ENCODE measurements at places on chromosomes 5 and 9.
A peak's percentile ranks its signal among the peaks of the same experiment; 100 is the strongest.

DNA sequence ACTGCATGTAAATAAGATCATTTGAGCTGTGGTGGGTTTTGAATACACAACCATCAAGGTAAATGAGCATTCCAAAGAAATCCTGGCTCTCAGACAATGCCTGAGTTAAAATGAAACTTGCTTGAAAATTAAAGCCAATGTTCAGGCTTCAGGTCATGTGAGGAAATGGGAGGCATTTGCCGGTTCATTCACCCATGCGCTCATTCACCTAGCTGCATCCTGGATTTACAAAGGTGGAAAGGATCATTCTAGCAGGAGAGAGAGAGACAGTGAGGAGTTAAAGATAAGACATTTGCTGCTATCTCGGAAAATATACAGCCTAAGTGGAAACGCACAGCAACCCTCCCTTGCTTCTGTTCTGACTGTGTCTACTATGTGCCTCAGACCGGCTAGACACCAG is 143.8 kb upstream of the KLF4 start:
- DNase-seq = no peak

DNA sequence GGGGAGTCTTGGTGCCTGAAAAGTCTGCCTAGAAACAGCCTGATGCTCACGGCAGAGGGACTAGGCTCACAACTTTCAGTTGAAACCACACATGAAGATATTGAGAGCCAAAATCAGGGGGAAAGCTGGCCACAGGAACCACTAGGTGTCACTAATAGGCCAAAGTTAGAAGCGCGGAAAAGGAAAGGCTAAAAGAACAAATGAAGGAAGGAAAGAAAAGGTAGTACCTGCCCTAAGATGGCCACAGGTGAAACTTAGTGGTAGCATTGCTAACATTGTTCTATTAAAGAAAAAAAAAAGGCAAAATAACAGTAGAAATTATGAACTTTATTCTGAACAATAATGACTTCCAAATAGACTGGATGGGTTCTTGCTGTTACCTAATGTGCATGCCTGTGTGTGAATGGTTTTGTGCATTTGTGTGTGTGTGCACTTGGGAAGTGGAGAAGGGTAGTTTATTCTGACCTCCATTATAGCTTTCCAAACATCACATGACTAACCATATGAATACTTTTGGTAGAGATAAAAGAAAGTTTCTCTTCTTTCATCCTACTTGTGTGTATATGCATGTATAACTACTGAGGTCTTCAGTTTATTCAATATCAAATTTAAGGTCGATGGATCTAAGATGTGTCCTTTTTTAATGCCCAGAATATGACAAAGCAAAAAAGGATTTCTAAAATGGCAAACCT is 2.1 kb upstream of the RFESD start:
- DNase-seq = peak; percentile 79

- no peak for DNase-seq
These were observed 256.2 kb downstream of the ARHGAP26 start for GRCh38 chr5:143026380-143026779.

DNA sequence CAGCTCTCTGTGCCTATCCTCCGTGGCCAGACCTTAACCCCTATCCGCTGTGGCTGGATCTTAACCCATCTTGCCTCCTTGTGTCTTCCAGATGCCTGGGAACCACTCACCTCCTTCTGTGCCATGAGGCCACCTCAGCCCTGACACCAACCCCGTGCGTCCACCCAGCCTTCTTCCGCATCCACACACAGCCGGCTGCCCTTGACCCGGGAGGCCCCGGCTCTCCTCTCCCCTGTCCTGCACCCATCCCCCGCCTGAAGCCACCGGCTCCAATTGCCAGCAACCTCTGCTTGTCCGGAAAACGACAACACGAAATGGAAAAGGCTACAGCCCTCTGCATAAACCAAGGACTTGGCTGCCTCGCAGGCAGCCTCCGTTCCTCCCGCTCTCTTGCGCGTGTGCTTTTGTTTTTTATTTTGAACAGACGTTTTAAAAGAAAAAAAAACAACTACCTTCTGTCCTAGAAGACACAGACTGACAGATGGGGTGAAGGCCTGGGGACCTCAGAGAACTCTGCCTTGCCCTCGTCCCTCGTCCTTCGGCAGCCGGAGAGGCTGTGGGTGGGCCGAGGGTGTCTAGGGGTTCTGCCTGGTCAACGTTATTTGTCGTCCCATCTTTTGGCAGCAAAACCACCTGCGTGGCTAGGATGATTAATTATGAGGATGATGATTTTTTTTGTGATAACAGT is 32.5 kb upstream of the HMCN2 start:
- no peak for DNase-seq

GRCh38 chr5:14240359-14240758 is 97.2 kb downstream of the TRIO start:
- DNase-seq = peak; percentile 33

GRCh38 chr9:95770653-95771131 is 104.8 kb upstream of the ERCC6L2 start:
- peak; percentile 43 for DNase-seq

DNA sequence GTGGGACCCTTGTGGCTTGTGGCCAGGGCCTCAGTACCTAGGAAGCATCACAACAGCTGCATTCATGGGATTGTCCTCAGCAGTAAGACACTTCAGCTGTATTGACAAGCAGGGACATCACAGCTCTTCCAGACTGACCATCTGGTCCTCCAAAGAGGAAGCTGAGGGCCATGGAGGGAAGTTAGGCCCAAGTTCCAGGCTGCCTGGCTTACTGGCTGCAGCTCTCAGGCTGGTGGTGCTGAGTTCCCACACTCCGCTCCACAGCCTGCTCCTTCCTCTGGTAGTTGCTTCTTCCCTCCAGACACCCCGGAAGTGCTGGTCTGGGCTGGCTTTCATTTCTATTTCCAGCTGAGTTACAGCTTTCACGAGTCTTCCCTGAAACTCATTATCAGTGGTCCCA is 5.7 kb upstream of the STING1 start:
- no peak for DNase-seq

- no peak for DNase-seq
These were observed 156.0 kb downstream of the DCP2 start for GRCh38 chr5:113132564-113132963.

DNA sequence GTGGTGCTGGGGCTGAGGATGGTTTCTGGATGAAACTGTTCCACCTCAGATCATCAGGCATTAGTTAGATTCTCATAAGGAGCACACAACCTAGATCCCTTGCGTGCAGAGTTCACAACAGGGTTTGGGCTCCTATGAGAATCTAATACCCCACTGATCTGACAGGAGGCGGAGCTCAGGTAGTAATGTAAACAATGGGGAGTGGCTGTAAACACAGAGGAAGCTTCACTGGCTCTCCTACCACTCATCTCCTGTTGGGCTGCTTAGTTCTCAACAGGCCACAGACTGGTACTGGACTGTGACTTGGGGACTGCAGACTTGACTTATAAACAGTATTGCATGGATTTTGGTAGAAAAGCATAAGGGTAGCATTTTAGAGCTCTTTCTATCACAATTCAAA is 870.7 kb upstream of the CDH10 start:
- no peak for DNase-seq

DNA sequence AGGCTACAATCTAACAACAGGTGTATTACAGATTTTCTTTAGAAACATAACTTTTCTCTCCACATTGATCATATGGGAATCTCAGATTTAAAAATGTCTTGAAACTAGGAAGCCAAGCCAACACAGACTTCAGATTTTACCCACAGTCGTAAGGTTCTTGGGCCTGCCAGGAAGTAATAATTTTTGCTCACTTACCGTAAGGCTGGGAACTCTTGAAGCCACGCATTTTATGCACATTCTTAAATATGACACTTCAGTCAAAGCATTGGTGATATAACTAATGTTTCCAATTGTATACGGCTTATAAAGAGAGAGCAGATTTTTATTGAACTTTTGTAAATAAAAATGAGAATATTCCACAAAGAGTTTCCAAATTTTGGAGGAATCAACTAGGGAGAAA is 328.9 kb upstream of the TRPC7 start:
- DNase-seq = no peak

GRCh38 chr5:133753856-133754255 is 141.5 kb upstream of the FSTL4 start:
- DNase-seq = peak; percentile 7

GRCh38 chr9:134306636-134307600 is 19.3 kb upstream of the RXRA start:
- no peak for DNase-seq

- DNase-seq = no peak
These were observed 157.9 kb downstream of the KDM4C start for GRCh38 chr9:6915635-6916034.

DNA sequence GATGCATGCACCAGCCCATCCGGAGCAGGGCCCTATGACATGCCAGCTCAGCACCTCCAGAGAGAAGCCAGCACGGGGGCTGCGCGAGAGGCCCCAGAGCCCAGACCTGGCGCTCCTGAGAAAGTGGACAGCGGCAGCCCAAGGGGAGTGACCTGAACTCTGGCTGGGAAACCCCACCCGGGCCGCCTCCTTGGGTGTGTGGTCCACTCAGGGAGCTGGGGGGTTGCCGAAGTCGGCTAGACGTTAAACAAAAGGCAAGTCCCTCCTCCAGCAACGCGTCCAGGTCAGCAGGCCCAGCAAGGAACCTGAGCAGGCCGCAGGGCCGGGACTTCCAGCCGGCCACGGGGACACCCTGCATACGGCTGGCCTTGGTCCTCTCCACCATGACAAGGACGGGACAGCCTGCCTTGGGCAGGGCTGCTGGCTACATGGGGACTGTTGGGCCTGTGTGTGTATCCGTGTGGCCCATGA is 35.7 kb downstream of the NACC2 start:
- DNase-seq = no peak

DNA sequence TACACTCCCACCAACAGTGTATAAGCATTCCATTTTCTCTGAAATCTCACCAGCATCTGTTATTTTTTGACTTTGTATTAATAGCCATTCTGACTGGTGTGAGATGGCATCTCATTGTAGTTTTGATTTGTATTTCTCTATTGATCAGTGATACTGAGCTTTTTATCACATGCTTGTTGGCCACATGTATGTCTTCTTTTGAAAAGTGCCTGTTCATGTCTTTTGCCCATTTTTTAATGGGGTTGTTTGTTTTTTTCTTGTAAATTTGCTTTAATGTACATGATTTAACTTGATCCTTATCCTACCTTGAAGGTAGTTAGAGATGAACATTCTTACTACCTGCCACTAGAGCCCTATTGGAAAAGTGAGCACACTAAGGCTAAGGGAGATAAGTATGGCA is 151.2 kb upstream of the KIF2A start:
- DNase-seq = no peak

GRCh38 chr5:50606179-50606578 is 60.3 kb upstream of the PARP8 start:
- DNase-seq = no peak

- peak; percentile 40 for DNase-seq
These were observed 5.5 kb downstream of the SEPTIN8 start for GRCh38 chr5:132771503-132771998.

DNA sequence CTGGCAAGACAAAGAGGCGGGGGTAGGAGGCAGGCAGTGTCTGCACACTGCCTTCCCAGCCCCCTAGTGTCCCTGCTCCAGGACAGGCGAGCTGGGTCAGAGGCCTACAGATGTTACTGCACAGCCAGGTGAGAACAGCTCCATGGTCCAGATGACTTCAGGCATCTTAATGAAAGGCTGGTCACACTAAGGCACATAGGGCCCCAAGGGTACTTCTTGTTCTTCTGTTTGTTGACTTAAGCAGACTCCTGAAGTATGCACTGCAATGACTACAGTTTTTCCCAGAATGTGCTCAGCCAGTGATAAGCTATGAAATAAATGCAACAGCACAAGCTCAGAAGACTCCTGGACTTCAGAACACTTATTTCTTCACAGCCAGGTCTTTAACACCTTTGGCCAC is 27.4 kb downstream of the ATPSCKMT start:
- peak; percentile 37 for DNase-seq

DNA sequence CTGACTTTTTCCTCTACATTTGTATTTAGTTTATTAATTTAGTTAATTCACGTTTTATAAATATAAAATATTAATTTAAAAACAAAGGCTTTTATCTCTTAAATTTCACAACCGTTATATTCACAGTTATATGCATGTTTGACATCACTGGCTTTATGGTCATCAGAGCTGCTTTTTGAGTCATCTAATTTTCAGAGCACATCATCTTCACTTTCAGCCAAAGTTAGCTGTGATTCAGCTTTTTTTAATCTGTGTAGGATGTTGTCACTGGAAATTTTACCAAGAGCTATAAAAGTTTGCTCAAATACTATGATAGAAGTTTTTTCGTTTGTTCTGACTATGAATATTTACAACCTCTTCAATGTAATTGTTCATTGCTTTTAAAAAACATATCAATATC is 12.4 kb downstream of the CDC37L1 start:
- peak; percentile 63 for DNase-seq

- DNase-seq = peak; percentile 13
These were observed 13.8 kb downstream of the ST8SIA4 start for GRCh38 chr5:100889165-100889743.

DNA sequence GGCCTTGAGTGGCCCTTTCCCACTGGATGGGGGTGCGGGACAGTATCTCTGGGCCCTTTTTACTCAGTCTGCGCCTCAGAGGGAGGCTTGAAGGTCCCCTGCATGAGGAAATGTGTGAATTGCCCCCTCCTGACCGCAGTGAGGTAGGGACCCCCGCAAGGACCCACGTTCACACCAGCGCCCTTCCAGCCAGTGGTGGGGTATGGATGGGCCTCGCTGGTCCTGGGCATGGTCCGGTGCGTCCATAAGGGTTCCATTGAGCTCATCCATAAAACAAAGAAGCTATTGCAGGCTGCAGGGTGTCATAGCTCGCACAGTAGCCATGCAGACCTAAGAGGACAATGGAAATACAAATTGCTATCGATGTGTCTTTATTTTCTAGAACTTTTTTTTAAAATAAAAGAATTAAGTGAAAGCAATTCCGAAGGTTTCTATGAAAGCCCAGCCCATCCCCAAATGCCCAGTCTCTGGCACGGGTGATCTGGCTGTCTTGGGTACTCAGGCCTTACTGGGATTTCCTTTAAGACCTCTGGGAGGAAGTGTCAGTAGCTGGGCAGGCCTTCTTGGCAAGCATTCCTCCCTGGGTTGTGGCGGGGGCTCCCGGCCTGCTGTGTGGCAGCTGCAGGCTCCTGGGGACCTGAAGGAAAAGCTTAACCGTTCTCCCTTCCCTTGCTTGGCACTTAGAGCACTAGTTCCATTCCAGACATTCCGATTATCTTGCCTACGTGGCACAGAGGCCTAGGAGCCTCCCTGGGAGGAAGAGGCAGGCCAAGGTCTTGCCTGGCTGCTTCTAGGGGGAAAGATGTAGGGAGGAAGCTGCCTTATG is 1.5 kb upstream of the SEMA5A start:
- peak; percentile 79 for DNase-seq

DNA sequence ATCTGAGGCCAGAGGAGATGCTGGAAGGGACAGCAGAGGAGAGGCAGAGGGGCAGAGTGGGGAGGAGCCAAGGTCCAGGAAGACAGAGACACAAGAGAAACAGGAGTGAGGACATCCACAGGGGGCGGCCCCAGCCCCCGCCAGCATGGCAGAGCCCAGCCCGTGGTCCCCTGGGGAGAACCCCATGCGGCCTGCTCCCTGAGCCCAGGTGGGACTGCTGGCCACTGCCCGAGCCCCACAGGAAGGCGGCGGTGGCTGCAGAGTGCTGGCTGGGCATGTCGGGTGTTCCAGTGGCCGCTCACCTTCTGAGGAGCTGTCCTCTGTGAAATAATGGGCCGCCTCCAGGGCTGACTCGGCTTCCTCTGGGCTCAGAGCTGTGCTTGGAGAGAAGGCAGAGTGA is 8.9 kb upstream of the MRNIP start:
- no peak for DNase-seq

- DNase-seq = no peak
These were observed 166.4 kb downstream of the FAM170A start for GRCh38 chr5:119795768-119796167.

GRCh38 chr5:160556846-160557245 is 135.2 kb downstream of the PTTG1 start:
- DNase-seq = peak; percentile 58

GRCh38 chr5:124252747-124253146 is 493.7 kb downstream of the ZNF608 start:
- no peak for DNase-seq

All from cardiac fibroblast (primary cell).